Stimulated activated CD8-positive, alpha-beta memory T cell treated with anti-CD3 and anti-CD28 coated beads, Interleukin-4, amount 100 ng/mL, for 1 hour (primary cell): ENCODE measurements at places on chromosomes 16 and 17.

- DNase-seq: no peak
These were observed 1.0 kb downstream of the IL27 start for GRCh38 chr16:28505489-28506137.

- DNase-seq: no peak
These were observed 59.2 kb downstream of the TBC1D16 start for GRCh38 chr17:79976451-79976850.

DNA sequence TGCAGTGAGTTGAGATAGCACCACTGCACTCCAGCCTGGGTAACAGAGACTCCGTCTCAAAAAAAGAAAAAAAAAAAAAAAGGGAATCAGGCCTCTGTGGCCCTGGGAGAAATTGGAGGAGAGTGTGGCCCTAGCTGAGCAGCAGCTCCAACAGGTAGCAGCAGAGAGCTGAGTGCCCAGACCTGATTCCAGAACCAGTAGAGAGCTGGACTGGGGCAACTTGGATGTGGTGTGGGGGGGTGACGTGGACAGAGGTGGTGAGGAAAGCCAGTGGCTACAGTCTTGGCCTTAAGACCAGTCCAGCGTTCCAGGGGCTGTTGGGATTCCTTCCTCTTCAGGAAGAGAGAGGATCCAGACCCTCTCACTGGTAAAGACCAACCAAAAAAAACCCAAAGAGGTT is 1.7 kb downstream of the HSPB9 start:
- DNase-seq: no peak

DNA sequence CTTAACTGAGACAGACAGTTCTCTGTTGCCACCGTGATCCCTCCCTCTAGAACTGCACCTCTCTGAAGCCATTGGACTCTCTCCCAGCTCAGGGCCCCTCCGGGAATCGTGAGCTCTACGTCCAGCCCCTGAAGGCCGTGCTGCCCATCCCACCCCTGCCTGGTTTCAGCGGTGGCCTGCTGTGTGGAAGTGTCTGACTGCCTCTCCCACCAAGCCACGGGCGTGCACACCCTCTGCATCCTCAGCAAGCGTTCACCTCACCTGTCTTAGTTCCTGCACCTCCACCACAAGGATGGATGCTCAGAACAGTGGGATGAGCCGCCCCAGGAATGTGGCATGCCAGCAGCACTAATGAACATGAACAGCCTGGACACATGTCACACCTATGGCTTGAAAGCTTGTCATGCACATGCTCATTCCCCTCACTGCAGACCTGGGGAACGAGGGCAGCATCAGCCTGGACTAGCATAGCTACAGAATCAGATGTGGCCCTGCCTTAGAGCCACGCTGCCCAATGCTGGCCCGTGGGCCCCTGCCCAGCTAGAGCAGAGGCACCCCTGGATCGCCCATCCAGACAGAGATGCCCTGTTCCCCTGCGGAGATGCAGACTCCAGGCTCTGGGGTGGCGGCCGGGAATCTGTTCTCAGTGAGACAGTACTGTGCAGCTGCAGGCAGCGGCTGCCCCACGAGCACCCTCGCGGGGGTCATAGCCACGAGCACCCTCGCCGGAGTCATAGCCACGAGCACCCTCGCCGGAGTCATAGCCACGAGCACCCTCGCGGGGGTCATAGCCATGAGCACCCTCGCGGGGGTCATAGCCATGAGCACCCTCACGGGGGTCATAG is 73.7 kb upstream of the CHMP6 start:
- no peak for DNase-seq

GRCh38 chr17:65544672-65545071 is 16.8 kb downstream of the AXIN2 start:
- DNase-seq: no peak

DNA sequence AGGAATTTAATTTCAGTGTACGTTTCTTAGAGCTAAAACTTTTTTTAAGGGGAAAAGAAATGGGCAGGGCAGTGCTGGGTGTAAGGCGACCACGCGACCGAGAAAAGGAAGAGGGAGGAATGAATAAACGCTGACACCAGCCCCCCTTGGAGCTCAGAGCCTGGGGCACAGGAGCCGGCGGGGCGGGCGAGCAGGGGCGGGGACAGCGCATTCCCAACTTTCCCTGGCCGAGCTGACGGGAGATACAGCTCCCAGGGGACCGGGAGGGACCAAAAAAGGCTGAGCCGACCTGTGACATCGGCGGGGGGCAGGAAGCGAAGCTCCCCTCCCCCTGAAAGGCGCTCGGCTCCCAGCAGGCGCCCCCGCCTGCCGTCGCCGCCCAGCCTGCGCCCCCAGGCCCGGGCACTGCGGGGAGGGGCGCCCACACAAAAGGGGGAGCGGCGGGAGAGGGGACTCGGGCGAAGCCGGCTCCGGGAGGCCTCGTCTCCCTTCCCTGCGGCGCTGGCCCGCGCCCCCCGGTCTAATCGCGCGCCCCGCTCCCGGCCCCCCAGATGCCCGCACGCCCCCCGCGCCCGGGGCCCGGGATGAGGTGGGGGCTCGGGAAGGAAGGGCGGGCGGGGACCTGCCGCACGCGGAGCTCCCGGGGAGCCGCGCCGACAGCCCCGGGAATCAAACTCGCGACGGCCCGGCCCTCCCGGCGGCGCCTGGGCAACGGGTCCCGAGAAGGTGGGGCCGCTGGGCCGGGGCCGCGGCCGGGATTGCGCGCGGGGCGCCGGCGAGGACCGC is 622 bp downstream of the CUEDC1 start:
- no peak for DNase-seq

DNA sequence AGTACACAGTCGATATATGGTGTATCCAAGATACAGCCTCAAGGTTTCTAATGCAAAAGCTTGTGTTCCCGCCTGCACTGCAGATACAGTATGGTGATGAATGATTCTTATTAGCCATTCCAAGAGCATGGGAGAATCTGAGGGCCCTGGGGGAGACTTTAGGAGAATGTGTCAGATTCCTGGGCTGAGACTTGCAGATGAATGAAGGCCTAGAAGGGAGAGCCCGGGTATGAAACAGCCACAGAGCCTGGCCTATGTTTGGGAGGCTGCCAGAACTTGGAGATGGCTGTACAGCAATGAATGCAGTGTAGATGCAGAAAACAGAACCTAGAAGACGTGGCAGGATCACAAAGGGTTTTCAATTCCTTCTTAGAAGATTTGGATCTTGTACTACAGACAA is 510.7 kb downstream of the HAPSTR1 start:
- no peak for DNase-seq

DNA sequence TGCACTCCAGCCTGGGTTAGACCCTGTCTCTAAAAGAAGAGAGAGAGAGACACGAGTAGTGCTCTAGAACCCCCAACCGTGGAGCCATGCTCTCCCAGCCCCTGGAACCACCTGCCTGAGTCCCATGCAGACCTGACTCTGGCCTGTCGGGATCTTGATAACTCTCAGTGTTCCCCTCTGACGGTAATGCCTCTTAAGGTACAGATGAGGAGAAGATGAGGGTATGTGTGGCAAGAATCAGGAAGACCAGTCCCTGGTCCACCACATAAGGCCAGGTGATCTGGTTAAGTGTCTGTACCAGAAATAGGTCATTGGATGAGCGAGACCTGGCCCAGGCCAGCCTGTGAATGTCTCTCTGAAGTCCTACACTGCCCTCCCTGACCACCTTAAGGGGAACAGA is 18.4 kb downstream of the OSBPL7 start:
- DNase-seq: no peak

DNA sequence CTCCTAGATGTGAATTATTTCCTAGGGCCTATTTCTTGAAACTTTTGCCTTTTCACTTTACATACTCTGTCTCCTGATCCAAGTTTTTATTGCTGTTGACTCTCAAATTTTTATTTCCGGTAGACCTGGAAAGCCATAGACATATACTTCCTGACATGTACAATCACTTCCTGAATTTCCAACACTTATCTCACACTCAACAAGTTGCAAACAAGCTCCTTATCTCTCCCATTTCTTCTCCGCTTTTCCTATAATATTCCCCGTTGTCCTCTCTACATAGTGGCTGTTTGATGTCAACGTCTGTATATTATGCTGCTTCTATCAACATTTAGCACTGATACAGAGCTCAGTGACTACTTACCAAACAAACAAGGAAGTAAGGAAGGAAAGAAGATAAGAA is 59.3 kb downstream of the IKZF3 start:
- DNase-seq: no peak

GRCh38 chr17:6480303-6480675 is 36.0 kb downstream of the PIMREG start:
- DNase-seq: no peak

GRCh38 chr17:77579682-77580081 is 378.8 kb upstream of the TNRC6C start:
- no peak for DNase-seq

DNA sequence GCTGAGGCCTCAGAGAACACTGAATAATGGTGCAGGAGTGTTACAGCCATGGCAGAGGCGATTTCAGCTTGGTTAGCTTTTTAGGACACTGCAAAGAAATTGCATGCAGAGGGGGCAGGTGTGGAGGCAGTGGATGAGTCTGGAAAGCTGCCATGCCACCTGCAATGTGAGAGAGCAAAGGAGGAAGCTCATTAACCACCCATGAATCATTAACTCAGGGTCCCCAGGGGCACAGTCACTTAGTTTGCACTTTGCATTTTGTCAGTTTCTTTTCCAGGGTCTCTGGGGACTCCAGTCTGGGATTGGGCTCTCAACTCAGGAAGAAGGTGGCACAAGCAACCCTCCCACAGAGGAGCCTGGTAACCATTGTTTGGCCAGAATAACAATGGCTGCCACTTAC is 132.9 kb downstream of the USP31 start:
- no peak for DNase-seq

GRCh38 chr17:33927732-33928133 is 327.4 kb upstream of the CCL2 start:
- no peak for DNase-seq

GRCh38 chr17:3889325-3890012 is 3.4 kb downstream of the CAMKK1 start:
- DNase-seq: no peak

DNA sequence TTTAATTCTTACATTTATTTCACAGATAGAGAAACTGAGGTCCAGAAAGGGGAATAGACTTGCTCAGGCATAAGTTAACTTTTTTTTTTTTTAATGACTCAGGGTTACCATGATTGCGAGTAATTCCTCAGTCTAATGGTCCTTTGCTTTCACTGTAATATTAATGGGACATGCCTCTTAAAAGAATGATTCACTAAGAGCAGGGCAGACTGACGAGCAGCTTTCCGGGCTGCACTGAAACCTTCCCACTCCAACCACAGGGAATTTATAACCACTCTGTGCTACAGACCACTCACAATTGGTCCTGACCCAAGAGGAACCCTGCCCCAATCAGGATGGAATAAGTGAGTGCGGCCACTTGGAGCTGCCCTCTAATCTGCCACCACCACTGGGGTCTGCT is 5.7 kb downstream of the HOXB2 start:
- DNase-seq: no peak
